ENCODE measurements at places on chromosomes 2 and 18.

DNA sequence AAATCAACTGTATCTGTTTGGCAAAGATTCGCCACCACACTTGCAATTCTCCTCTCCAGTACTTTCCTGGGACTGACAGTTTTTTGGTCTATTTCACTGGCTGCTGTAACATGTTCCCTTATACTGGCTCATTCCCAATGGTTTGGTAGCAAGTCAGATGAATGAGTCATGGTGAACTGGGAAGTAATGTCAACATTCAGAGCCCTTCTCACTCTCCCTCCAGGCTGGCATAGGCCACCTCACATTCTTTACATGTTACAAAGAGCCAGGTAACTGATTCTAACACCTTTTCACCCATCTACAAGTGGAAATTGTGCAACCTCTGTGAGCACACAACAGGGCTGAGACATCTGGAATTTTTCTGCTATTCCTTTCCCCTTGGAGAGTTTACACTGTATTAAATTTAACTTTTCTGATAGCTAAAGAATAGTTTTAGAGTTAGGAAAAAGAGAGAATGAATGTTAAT is 111.3 kb upstream of the TLK1 start:
- DNase-seq, result peak; percentile 21

DNA sequence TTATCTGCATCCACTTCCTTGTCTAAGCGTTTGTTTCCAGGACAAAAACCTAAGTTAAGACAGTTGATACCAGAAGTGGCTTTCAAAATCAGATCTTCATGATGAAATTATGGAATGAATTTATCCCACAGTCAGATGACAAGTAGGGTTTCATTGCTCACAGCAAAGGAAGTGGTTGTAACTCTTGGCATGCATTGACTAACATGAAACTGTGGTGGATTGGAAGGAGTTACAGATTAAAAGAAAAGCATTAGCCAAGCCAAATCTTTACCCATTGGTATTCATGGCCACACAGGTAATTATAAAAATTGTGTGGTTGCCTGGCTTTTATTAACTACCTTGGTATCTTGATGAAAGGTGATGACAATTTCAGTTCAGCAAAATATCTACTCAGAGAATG is 438.0 kb upstream of the NXPH2 start:
- no peak for DNase-seq

DNA sequence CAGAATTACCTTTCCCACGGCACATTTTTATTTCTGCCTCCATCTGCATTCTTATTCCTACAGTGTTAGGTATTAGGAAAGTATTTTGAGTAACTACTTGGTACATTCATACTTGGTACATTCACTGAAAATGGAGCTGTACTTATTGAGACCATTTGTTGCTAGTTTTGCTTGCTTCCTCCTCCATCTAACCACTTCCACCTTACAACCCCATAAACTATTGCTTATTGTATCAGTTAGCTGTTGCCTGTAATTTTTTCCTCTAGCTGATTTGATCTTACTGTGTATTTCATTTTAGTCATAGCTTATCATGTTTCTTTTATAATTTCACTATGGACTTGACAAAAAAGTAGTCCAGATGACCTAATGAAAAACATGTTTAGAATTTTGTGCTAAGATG is 50.7 kb downstream of the AFTPH start:
- DNase-seq, result no peak

DNA sequence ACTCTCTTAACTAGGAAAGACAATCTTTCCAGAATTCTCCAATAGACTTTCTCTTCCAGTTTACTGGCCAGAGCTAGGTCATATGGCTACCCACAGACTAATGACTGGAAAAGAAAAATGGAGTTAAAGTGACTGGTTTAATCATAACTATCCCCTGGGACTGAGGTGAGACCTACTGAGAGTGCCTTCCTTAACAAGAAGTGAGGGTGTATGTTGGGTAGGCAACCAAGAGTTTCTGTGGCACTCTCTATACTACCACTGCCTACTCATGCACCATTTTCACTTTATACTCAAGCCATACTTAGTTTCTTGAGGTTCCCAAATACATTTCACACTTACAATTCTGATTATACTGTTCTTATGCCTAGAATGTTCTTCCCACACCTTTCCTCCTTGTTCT is 6.9 kb upstream of the GFPT1 start:
- DNase-seq, result no peak

- no peak for DNase-seq
These were observed 4.6 kb upstream of the LAMA3 start for GRCh38 chr18:23684515-23685197.

DNA sequence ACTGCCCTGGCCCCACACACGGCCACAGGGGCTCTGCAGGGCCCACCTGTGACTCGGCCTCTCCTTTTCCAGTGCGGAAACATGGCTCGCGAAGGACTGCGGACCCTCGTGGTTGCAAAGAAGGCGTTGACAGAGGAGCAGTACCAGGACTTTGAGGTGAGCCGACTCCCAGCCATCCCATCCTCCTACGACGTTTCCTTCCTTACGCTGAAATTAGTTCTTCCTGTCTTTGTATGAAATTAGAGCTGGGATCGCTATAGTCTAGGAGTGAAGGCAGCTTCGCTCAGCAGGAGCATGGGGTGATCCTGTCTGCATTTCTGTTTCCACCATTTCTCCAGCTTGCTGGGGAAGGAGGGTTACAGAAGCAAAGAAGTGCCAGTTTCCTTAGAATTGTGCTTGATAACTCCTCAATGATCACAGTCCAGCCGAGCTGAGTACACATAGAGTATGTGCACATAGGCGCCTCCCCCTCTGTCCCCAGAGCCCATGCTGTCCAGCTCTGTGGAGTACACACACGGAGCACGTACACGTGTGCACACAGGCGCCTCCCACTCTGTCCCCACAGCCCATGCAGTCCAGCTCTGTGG is 59.1 kb upstream of the NFATC1 start:
- no peak for DNase-seq

GRCh38 chr2:200081236-200081635 is 125.9 kb downstream of the MAIP1 start:
- DNase-seq, result no peak

DNA sequence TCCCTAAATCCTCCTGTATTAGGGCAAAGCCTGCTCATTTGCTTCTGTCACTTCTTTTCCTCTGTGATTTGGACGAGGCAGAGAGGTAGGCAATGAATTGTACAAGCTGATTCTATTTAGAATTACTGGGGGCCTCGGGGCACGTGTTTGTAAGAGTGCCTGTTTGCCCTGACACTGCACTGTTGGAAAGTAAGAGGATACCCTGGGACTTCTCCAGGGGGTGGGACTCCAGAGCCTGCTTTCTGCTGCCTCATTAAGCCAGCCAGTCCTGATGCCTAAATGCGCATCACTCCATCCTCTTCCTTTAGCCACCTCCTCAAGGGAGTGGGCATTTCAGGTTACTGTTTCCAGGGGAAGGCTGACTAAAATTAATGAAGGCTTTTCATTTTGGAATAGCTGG is 134.3 kb downstream of the TDRD15 start:
- DNase-seq, result no peak

DNA sequence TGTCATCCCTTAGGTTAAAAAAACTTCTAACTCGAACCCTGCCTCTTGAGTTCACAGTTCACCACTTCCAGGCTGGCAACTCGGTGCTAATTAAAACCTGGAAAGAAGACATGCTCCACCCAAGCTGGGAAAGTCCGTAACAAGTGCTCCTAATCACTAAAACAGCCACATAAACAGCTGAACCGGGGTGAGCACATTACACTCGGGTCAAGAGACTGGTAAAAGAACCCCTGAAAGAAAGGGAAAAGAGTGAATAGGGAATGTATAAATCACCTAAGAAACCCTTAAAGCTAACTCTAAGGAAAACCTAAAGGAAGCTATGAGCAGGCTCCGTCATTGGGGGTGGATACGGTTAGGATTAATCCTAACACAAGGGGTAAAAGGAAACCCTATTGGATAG is 102.0 kb downstream of the HIBCH start:
- no peak for DNase-seq

DNA sequence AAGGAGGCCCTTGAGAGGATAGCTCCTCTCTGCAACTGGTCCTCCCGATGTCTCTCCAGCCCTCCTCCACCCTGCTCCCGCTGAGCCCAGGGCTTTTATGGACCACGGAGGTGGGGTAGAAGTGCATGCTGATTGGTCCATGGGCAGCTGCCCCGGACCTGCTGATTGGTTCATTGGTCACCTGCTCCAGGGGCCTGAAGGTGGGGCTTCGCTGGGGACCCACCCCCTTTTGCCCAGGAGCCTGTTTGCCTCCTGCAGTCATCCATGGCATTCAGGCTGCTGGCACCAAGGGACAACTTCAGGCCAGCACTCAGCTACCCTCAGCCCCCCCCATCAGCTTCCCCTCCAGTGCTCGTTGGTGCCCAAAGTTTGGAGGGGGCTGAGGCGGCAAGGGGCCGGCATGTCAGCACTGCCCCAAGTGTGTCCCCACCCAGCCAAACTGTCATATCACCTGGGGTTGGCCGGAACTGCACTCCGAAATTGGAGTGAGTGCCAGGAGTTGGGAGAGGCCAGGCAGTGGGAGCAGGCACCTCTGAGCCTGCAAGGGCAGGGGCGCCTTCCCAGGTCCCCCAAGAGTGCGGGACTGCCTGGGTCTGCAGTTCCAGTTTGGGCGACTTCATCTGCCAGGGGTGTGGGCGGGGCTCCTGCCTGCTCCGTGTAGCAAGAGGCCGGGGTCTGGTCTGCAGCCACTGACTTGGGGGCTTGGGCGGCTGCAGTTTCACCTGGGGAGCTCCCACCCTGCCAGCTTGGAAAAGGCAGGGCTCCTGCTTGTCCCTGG is 288.9 kb downstream of the RDH14 start:
- no peak for DNase-seq

GRCh38 chr2:113201496-113202304 is 27.9 kb downstream of the PSD4 start:
- DNase-seq, result no peak

DNA sequence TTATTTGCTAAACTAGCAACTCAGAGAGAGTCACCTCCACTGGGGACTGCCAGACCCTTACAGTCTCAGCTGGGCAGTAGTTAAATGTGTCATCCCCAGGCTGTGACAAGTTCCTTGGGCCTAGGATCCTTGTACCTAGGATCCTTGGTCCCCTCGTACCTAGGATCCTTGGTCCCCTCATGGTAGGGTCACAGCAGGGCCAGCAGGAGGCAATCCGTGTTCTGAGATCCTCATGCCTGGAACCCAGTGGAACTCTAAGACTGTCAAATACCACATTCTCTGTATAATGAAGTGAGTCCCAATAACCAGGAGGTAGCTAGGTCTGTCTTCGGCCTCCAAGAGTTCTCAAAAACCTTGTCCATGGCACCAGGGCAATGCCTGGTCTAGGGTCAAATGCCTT is 60.8 kb downstream of the LYPD6B start:
- no peak for DNase-seq

DNA sequence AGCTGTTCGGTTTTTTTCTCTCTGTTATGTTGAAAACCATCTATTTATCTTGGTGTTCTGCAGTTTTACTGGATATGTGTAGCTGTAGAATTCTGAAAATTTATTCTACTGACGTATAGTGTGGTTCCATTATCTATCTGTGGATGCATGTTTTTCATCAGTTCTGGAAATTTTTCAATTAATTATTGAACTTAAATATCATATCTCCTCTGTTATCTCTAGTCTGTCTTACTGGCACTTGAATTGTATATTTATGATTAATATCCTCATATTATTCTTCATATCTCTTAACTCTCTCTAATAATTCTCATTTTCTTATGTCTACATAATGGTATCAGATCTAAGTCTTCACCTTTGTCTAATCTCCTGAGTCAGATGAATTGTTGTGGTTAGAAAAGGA is 501.7 kb downstream of the STK39 start:
- no peak for DNase-seq

DNA sequence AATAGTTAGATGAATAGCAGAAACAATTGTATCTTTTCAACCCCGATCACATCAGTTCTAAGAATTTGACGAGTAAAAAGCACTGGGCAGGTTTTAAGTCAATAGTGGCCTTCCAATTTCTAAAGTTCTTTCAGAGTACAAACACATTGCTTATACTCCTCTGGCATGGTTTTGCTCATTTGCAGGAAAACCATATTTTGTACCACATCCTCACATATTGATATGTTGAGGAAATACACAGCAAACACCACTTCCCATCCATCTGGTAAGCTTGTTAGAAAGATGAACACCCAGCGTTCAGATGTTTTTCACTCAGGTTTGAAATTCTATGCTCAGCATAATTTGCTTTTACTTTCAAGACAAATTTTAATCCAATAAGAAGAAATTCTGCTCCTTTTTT is 344.6 kb upstream of the ACVR2A start:
- DNase-seq, result no peak

DNA sequence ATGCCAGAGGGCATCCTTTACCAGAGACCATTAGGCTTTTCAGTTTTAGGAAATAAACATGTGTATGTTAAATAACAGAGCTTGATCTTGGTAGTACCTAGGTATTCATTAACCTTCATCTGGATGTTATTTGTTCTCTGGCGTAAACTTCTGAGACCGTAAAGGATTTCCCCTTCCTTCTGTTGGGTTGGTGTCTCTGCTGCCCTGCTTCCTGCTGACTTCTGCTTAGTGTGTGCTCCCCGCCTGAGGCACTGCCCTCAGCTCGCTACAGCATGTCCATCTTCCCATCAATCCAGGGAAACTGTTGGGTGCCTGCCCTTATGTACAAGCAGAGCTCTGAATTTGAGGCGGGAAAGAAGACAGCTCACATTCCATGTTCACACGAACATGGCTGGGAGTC is 177.9 kb downstream of the TPGS2 start:
- DNase-seq, result no peak

DNA sequence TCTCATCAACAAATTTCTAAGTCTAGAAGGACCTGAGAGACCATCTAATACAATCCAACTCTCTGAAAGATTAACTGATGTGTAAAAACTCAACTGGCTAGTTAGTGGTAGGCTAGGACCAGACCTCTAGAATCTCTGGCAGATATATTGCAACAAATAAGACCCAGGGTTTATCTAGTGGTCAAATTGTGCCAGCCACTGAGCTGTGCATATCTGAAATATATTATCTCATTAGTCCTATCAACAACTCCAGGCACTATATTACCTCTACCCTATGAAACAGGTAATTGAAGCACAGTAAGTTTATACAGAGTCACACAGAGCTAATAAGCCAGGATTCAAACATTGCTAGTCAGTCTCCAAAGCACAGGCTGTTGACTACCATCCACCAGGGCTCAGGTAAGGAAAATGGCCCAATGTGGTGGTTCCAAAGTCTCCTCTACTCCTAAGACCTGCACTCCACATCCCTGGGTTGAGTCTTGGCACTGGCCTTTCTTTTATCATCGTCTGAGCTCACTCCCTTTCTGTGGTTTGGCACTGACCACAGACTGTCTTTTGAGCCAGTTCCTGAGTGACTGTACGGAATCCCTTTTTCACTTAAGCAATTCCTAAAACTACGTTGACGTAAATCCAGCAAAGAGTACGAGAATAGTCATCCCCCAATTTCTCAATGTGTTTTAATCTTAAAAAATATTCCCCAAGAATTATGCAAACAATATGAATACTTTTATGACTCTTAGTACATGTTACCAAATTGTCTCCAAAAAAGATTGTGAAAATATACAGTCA is 11.9 kb upstream of the PID1 start:
- peak; percentile 98 for DNase-seq

GRCh38 chr2:102803041-102803896 is 41.4 kb downstream of the TMEM182 start:
- DNase-seq, result no peak

- DNase-seq, result peak; percentile 49
These were observed 66.9 kb upstream of the RBM44 start for GRCh38 chr2:237731663-237732062.

- no peak for DNase-seq
These were observed 38.6 kb upstream of the KCNF1 start for GRCh38 chr2:10873171-10873570.
